ENCODE measurements at places on chromosomes 5 and 9.

- DNase-seq, result no peak
Measured at GRCh38 chr5:110477911-110478310, 248.6 kb downstream of the TMEM232 start.

GRCh38 chr9:131008563-131008908, 438 bp upstream of the LAMC3 start:
- DNase-seq, result no peak

GRCh38 chr5:44809215-44809955, 638 bp downstream of the MRPS30 start:
- DNase-seq, result peak; percentile 77

- peak; percentile 67 for DNase-seq
Measured at GRCh38 chr5:88660947-88661805, 221.8 kb downstream of the MEF2C start.

GRCh38 chr5:16180789-16181082, 1.1 kb upstream of the MARCHF11 start:
- DNase-seq, result no peak

DNA sequence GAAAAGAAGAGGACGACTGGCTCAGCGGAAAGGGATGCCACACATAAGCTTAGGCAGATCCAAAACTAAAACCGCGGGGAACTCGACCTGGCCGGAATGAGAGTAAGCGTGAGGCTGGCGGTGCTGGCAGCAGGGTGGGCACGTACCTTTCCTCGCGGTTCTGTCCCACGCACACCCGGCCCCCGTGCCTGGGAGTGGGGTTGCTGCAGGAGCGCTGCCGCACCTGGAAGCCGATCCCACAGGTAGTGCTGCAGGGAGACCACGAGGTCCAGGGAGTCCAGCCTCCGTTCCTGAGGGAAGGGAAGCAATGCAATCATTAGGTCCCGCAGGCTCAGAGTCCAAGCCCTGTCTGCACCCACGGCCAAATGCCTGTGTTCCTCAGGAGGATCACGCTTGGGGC, 427.0 kb downstream of the SEMA5A start:
- DNase-seq, result no peak

- DNase-seq, result no peak
Measured at GRCh38 chr9:27193886-27194285, 84.9 kb downstream of the TEK start.

DNA sequence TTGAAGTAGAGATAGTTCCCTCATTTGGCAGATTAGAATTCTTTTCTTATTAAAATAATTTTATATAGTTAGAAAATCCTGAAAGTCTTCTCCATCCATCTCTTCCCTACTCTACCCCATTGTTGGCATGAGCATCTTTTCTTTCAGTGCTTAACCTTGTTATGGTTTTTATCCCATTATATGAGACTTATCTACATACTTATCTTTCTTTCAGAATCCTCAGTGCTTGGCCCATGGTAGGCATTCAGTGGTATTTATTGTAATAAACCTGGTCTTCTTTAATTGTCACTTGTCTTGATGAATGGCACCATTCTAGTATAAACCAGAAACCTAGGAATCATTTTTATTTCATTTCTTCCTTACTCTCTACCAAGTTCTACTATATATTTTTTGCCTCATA, 169.8 kb upstream of the TLX3 start:
- no peak for DNase-seq

DNA sequence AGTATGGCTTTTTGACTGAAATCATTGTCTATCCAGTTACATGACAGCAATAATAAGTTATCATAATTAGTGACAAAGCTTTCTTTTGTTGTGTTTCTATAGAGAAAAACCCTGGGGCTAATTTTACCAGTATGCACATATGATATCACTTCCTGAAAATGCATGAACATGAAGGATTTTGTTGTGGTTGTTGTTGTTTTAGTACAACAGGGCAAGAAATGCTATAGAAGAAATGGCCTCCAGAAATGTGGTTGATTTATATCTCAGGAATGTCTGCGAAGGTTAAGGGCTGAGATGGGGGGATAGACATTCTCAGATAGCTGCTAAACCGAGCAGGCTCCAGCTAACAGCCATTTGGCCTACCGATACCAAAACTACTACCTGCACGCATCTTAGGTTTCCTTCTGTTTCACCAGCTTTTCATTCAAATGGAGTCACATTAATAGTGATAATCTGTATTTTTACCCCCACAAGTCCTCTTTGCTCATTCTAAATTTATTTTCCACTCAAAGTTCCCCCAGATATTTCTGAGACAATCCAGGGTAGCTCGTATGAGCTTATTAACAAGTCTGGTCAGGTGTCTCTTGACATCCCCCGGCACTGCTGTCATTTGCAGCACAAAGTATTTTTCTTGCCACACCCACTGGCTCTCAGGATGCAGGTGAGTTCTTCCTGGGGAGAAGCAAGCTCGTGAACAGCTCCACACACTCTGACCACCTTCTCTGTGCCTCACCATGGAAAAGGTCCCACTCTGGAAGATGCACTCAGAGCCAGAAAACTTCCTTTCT, 232.4 kb upstream of the GAS1 start:
- DNase-seq, result no peak

- no peak for DNase-seq
Measured at GRCh38 chr9:89356782-89357181, 38.5 kb downstream of the SECISBP2 start.

DNA sequence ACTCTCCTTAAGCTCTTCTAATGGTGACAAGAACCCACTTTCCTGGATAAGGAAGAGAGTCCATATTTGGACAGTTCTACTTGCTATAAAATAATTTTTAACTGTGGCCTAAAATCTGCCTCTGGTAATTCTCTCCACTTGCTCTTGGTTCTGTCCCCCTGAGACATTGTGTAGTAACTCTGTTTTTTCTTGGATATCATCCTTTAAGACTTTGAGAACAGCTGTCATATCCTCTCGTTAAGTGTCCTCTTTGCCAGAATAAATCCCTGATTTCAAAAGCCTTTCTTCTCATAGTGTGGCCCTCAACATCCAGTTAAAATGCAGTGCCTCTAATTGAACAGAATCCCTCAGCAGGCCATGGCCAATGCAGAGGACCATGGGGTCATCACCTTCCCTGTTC, 101.5 kb downstream of the ARHGEF28 start:
- DNase-seq, result no peak

- no peak for DNase-seq
Measured at GRCh38 chr5:121834021-121834420, 17.7 kb upstream of the FTMT start.

- DNase-seq, result no peak
Measured at GRCh38 chr9:121662891-121663580, 11.6 kb downstream of the DAB2IP start.

GRCh38 chr5:154010660-154011059, 28.1 kb downstream of the FAM114A2 start:
- no peak for DNase-seq

- DNase-seq, result no peak
Measured at GRCh38 chr5:60538955-60539866, 160.8 kb downstream of the DEPDC1B start.

- DNase-seq, result no peak
Measured at GRCh38 chr9:87198716-87199115, 251.4 kb upstream of the GAS1 start.

DNA sequence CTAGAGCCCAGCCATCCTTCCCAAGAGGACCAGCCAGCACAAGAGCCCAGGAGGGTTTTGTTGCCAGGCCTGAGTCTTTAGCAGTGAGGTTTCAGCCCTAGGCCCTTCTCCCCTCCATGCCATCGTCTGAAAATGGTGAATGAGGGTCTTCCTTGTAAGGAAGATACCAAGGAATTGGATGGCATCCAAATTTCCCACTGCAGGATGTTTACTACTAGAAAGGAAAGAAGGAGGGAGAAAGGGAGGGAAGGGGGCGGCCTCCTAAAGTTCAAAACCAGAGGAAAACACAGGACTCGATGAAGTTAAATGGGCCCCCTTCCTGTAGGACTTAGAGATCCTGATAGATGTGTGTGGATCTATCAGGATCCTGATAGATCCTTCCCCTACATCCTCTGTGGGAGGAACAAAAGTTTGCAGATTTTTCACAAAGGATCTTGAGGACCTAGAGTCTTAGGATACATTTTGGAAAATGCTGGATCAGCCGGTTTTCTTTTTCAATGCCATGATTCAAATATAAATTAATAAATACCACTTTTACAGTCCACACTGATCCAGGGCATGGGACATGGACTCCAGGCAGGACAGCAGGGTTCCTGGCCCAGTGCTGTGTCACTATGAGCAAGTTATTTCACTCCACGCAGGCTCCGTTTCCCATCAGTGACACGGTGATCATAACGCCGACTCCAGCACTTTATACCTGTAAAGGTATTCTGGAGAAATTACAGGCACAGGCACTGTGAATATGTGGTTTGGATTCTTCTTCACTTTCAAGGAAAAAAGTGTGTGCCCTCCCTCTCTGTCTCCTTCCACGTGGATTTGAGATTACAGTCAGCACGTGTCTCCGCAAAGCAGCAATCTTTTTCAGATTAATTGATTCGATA, 40.9 kb downstream of the C5orf15 start:
- no peak for DNase-seq

- DNase-seq, result no peak
Measured at GRCh38 chr5:39164016-39164415, 55.3 kb downstream of the FYB1 start.

- no peak for DNase-seq
Measured at GRCh38 chr5:96509721-96510350, 76.8 kb upstream of the PCSK1 start.

GRCh38 chr9:134293611-134294152, 32.6 kb upstream of the RXRA start:
- DNase-seq, result no peak

GRCh38 chr9:32339424-32339823, 45.0 kb upstream of the ACO1 start:
- no peak for DNase-seq

GRCh38 chr5:89436464-89436863, 553.5 kb upstream of the MEF2C start:
- DNase-seq, result no peak

GRCh38 chr9:98092613-98092931, 26.4 kb downstream of the TRIM14 start:
- DNase-seq, result no peak

DNA sequence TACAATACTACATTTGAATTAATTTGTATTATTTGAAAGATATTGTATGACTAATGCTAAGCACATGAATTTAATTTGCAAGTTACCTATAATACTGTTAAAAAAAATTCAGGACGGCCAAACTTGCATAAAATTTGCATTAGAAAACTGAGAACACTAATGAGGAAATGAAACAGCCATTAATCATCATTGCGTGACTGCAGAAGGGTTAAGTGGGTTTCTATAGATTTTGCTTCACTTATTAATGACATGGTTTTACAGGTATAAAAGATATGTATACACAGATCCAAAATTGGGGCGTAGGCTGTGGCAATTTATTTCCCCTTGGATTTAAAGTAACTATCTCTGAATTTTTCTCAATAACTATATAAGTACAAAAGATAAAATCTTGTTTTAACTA, 882.6 kb downstream of the PTPRD start:
- DNase-seq, result no peak

GRCh38 chr9:90986161-90986560, 184.5 kb downstream of the SYK start:
- DNase-seq, result no peak

- no peak for DNase-seq
Measured at GRCh38 chr5:88799938-88800535, 82.9 kb downstream of the MEF2C start.

- no peak for DNase-seq
Measured at GRCh38 chr5:53243403-53243802, 133.8 kb upstream of the MOCS2 start.

DNA sequence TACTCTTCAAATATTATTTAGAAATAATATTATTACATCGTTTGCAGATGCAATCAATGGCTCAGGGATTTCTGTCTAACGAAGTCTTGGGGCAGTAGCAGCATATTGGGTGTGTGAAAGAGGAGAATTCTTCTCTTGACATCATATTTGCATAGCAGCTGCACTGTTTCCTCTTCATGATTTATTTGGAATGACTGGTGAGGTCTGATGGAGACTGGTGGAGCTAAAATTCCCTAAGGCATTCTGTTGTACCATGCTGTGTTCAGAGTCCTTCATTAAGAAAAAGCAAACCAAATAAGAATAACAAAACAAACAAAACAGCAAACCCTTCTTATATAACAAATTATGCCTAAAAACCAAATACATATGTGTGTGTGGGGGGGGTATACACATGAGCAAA, 177.6 kb downstream of the DIRAS2 start:
- DNase-seq, result no peak

GRCh38 chr9:9102295-9102694, 1302.7 kb upstream of the DMAC1 start:
- no peak for DNase-seq

- DNase-seq, result peak; percentile 91
Measured at GRCh38 chr5:1633605-1634336, 110.0 kb upstream of the LPCAT1 start.

GRCh38 chr5:40879163-40879942, 29.9 kb upstream of the C7 start:
- DNase-seq, result no peak

DNA sequence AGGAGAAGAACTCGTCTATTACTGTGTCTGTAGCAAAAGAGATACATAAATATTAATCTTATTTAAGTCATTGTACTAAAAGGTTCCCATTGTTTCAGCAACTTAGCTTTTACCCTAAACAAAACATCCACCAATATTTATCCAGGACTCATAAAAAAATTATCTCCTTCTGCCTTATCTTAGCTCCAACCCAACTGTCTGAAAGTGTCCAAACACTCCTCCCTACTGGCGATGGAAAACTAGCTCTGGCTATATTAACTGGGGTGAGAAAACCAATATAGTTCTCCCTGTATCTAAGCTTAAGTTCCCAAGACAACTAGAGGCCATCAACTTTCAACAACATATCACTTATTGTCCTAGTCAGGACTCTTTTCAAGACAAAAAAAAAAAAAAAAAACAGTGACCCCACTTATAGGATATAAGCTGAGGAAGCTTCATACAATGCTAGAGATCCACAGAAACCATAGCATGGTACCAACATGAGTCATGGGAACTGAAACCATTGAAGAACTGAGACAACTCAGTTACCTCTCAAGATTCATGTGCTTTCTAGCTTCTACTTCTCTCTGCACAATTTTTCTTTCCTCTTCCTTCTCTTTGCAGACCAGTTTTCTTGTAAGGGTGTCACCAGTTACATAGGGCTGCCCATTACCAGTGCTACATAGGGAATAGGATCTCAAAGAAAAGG, 150.7 kb upstream of the RASA1 start:
- no peak for DNase-seq

Measured in upper lobe of right lung (tissue), 1 donor.